Trophoblast cell (in vitro differentiated cells and primary cell): ENCODE measurements at places on chromosomes 7 and 10.

DNA sequence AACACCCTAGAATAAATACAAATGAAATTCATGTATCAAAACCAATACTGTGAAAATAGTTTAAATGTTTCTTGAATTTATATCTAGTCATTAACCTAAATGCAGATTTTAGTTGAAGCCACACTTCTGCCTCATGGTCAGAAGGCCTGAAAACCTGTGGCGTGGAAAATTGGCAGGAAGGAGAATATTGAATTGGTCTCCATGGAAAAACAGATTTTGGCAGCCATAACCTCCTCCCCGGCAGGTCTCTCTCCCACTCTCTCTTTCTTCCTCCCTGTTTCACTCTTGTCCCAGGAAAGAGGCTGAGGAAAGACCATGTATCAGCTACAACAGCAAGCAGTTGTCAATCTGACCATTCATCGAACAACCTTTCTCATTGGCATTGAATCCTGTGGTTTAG is 160.6 kb upstream of the YAE1 start:
- DNase-seq = no peak

GRCh38 chr7:150666412-150666811 is 19.1 kb upstream of the GIMAP2 start:
- DNase-seq = no peak

- DNase-seq = no peak
These were observed 35.0 kb downstream of the TAF3 start for GRCh38 chr10:7853226-7853842.

DNA sequence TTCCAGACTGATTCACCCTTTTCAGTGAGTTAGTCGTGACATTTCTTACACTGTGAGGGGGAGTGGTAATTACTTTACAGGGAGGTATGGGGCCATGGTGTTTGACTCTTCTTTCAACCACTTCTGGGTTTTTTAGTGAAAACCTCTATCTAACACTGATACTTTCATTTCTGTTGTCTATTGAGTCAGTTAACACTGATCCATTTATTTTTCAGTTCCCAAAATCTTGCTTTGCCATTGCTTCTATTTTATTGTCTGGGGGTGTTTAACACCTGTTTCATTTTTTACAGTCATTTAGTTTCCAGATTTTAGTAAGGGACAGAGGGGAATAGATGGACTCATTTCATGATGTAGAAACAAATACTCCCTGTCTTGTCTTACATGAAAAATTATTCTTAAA is 61.5 kb downstream of the HELLS start:
- no peak for DNase-seq

GRCh38 chr10:19762026-19762425 is 54.2 kb upstream of the PLXDC2 start:
- DNase-seq = no peak

DNA sequence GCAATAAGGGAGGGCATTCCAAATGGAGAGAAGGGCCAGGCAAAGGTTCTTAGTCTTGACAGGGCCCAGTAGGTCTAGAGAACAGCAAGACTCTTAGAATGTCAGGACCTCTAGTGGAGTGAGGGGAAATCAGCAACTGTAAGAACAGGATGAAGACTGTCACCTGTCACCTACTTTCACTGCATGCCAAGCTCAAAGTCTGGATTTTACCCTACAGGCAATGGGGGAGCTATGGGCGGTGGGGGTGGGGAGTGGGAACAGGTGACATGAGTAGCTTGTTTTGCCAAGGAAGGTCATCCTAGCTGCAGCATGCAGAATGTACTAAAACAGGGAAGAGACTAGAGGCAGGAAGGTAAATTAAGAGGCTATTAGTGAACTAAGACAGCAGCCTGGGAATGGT is 18.3 kb downstream of the GOT1 start:
- DNase-seq = peak; percentile 38

GRCh38 chr10:132532749-132533560 is 4.6 kb upstream of the INPP5A start:
- DNase-seq = peak; percentile 98

DNA sequence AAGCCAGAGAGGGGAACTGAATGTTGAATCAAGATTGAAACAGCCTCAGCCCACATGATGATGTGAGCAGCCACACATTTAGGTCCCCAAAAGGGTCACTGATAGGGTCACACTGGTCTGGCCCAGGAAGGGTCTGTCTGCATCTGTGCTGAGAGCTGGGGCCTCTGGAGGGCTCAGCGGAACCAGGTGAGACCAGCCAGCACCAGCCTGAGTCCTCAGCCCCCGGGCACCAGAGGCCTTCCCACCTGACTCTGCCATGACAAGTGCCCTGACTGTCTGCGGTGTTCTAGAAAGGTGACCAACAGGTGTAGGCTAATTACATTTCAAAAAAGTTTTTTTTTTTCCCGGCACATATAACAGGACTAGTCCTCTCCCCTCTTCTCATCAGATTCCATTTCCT is 76.2 kb downstream of the WDR11 start:
- DNase-seq = no peak

DNA sequence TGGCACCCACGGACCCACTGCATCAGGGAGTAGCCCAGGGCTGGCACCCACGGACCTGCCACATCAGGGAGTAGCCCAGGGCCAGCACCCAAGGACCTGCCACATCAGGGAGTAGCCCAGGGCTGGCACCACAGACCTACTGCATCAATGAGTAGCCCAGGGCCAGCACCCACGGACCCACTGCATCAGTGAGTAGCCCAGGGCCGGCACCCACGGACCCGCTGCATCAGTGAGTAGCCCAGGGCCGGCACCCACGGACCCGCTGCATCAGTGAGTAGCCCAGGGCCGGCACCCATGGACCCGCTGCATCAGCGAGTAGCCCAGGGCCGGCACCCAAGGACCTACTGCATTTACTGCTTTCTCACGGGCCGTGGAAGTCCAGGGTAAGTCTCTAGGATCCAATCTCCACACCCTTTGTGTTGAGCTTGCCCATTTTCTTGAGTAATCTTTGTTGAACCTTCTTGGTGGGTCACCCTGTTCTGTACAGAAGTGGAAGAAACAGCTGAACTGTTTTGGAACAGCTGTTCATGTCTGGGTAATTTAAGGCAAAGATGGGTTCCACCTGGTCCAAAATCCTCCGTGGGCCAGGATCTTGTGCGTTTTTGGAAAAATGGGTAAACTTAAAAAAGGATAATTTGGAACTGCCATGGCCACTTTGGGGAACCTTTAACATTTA is 69.0 kb downstream of the VIPR2 start:
- DNase-seq = no peak
